Urothelium cell line (cell line): ENCODE measurements at places on chromosomes 5 and 9.

- no peak for DNase-seq
Observed at GRCh38 chr5:106288979-106289378, 1381.8 kb downstream of the EFNA5 start.

DNA sequence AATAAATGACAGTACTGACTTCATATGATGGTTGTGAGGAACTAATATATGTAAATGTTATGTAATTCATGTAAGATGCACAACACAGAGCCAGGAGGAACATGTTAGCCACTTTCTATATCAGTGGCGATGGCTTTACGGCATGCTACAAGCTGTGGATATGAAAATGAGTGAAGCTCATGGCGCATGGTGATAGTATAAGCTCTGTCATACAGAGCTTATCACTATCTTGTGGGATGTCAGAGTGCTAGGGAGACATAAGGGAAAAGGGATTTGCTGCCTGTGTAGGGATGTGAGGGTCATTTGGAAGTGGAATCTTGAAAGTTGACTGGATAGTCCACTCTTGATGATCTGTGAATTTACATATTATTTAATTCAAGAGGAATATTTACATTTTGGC, 13.6 kb downstream of the CPEB4 start:
- DNase-seq = no peak

- no peak for DNase-seq
Observed at GRCh38 chr9:98099898-98100297, 19.1 kb downstream of the TRIM14 start.

DNA sequence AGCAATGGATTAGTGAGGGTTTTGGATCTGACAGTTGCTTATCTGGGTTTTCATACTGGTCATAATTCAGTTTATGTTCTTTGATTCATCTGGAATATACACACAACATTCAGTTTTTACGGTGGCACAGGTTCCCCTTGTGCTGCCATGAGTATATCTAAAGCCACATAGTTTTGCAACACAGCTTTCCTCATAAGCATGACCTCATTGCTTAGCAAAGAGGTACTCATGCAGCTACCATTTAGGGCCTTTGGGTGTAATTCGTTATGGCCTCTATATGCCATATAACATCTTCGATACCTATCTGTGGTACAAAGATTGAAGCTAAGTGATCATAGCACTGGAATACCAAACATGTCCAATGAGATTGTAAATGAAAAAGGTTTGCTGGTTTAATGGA, 2.9 kb upstream of the RBM22 start:
- DNase-seq = no peak
